CD4-positive, alpha-beta T cell (primary cell): ENCODE measurements at places on chromosomes 5 and 9.

- H3K27me3 ChIP-seq, result no peaks in the 10 kb centered on the region
- H3K4me1 ChIP-seq, result no peaks in the 10 kb centered on the region
- H3K4me3 ChIP-seq, result no peak overlapping the region
- DNase-seq, result no peak
- no peak overlapping the region for H3K27ac ChIP-seq
- H3K36me3 ChIP-seq, result no peaks in the 10 kb centered on the region
Measured at GRCh38 chr5:22896152-22896551, 43.0 kb upstream of the CDH12 start.

DNA sequence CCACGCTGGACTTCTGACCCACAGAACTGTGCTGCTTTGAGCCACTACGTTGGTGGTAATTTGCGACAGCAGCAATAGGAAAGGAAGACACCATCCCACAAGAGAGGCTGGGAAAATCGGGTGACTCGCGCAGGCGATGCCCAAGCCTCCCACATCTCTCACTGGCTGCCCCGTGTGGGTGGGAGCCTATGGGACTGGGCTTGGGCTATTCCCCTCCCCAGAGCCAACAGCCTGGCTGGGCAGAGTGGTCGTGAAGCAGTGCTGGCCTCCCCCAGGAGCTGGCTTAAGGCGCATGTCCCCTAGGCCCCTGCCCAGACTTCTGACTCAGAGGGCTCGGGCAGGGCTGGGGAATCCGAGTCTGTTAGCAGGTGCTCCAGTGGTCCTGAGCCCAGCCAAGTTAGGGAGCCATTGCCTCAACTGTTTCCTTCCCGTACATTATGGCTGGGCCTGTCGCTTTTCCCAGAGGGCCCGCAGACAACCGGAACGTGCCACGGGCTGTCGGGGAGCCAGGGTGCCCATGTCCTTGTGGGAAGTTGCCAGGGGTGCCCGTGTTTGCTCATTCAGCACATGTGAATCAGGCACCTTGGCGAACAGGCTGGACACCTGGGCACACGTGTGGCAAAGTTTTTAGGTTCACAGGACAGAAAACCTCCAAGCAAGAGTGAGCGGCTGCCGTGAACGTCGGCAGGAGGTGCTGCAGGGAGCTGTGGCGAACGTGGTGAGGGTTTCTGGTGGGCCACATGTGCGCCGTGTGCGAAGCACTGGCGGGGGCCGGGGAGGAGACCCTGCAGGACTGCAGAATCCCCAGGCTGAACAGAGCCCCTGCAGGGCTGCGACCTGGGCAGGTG is 7.0 kb upstream of the RASGEF1C start:
- no peaks in the 10 kb centered on the region for H3K36me3 ChIP-seq
- H3K27me3 ChIP-seq, result peaks cover 7% of the 10 kb centered on the region
- no peak for DNase-seq
- H3K4me1 ChIP-seq, result no peaks in the 10 kb centered on the region
- H3K4me3 ChIP-seq, result no peak overlapping the region
- no peak overlapping the region for H3K27ac ChIP-seq

- H3K4me3 ChIP-seq, result no peak overlapping the region
- no peak overlapping the region for H3K27ac ChIP-seq
- H3K4me1 ChIP-seq, result peaks cover 27% of the 10 kb centered on the region
- no peak for DNase-seq
Measured at GRCh38 chr5:43554497-43554896, 2.4 kb downstream of the PAIP1 start.

- no peaks in the 10 kb centered on the region for H3K27me3 ChIP-seq
- H3K27ac ChIP-seq, result no peak overlapping the region
- no peaks in the 10 kb centered on the region for H3K36me3 ChIP-seq
- H3K4me3 ChIP-seq, result no peak overlapping the region
Measured at GRCh38 chr5:58153255-58153654, 306.6 kb downstream of the PLK2 start.

- H3K27me3 ChIP-seq, result no peaks in the 10 kb centered on the region
- no peak overlapping the region for H3K4me3 ChIP-seq
- H3K27ac ChIP-seq, result no peak overlapping the region
- H3K4me1 ChIP-seq, result no peaks in the 10 kb centered on the region
- DNase-seq, result no peak
Measured at GRCh38 chr9:114823441-114823840, 17.6 kb upstream of the TNFSF15 start.

DNA sequence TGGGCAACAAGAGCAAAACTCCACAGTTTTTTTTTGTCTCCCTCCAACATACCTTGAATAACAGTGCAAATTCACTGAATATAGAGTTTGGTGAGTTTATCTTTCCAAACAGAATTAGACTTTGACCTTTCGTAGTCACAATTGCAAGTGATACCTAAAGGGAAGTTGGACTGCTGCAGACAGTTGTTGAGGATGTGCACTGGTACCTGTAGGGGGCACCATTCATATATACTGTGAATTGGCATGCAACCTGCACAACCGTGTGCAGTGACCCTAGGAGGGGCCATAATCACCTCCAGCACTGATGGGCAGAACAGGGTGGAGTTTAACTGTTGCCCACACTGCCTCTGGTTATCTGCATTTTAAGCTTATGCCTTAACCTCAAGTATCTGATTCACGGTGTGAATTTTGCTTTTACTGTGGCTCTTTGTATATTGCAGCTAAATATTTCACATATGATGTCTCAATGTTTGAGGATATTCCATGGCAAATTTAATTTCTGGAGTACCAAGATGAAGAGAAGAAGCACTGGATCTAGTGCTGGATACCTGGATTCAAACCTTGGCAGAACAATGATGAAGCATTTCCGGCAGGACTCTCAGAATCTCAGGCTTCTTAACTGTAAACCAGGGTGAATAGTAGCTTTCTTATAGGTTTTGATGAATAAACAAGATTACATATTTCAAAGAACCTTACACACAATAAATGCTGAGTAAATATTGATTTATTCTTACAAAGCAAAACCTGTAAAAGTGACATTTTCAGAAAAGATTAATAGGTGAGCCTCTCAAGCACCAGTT is 144.3 kb downstream of the ACTBL2 start:
- no peaks in the 10 kb centered on the region for H3K36me3 ChIP-seq
- H3K27ac ChIP-seq, result no peak overlapping the region
- no peak overlapping the region for H3K4me3 ChIP-seq
- no peaks in the 10 kb centered on the region for H3K4me1 ChIP-seq
- no peak for DNase-seq

DNA sequence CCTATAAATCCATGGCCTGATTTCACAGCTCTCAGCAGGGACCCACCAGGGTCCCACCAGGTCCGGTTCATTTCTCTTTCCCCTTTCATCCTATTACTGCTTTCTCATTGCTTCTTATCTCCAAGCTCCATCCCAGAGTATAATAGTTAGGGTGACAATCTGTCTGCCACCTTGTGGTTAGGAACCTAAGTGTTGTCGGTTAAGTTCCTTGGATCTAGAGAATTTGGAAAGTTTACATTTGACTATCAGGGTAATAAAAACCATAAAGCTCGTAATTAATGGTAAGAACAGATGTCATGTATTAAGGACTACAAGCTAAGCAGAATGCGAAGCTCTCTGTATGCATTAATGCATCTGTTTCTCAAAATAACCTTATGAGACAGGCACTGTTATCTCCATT is 259.1 kb downstream of the SH3GL2 start:
- no peaks in the 10 kb centered on the region for H3K36me3 ChIP-seq
- DNase-seq, result no peak
- no peaks in the 10 kb centered on the region for H3K4me1 ChIP-seq

DNA sequence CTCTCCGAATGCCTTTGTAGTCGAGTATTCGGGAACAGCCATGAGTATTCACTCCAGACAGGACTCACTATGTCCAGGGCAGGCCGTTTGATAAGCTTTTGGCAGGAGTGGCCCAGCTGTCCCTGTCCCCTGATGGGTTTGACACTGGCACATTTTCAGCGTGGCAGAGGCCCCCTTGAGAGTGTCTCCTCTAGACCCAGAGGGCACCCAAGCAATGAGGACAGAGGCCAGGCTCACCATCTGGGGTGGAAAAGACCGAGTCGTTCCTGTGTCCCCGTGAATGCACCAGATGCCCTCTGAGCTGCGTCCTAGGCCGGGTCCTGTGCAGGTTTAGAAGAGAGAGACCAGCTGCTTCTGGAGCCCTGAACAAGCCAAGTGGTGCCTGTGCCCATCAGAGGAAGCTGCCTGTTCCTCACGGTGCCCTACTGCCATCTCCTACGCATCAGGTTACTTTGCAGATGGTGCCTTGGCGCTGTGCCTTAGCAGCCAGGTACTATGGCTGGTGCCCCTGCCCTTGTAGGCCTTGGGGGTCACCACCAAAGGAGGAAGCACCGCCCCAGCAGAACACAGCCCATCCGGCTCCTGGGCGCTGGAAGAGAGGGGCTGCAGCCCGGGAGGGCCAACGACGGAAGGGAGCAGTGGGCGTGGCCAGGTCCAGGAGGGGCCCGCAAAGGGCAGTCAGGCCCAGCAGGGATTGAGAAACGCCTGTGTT is 42.4 kb downstream of the LRSAM1 start:
- peaks cover 2% of the 10 kb centered on the region for H3K4me1 ChIP-seq
- H3K27me3 ChIP-seq, result no peaks in the 10 kb centered on the region
- H3K4me3 ChIP-seq, result no peak overlapping the region
- no peak for DNase-seq

DNA sequence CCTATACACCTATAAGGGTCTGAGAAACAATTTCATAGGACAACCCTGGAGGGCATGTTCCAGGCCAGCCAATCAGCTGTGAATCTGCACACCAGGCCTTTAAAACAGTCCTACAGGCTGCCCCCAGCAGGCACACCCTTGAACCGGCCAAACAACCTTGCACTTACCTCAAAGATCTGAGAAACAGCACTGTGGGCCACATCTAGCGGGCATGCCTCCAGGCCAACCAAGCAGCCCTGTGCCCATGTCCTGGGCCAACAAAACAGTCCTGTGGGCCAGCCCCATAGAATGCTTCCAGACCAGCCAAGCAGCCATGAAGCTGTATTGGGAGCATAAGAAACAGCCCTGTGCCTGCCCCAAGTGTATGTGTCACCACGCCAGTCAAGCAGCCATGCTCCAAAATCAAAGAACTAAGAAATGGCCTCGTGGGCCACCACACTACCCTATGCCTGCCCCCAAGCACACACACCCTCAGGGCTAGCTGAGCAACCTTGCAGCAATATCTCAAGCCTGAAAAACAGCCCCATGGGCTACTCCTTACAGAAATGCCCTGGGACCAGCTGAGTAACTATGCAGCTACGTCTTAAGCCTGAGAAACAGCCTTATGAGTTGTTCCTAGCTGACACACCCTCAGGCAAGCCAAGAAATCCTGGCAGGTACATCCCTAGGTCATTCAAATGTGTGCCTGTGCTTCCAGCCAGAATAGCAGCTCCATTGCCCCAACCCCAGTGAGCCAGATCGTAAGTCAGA is 2243.8 kb upstream of the C9orf72 start:
- DNase-seq, result no peak
- H3K4me1 ChIP-seq, result no peaks in the 10 kb centered on the region
- H3K27me3 ChIP-seq, result no peaks in the 10 kb centered on the region
- H3K36me3 ChIP-seq, result no peaks in the 10 kb centered on the region
- no peak overlapping the region for H3K27ac ChIP-seq
- H3K4me3 ChIP-seq, result no peak overlapping the region

GRCh38 chr5:107744418-107745330 is 73.9 kb upstream of the EFNA5 start:
- peaks cover 2% of the 10 kb centered on the region for H3K27me3 ChIP-seq
- H3K4me3 ChIP-seq, result no peak overlapping the region
- no peaks in the 10 kb centered on the region for H3K4me1 ChIP-seq
- no peak overlapping the region for H3K27ac ChIP-seq
- no peaks in the 10 kb centered on the region for H3K36me3 ChIP-seq

DNA sequence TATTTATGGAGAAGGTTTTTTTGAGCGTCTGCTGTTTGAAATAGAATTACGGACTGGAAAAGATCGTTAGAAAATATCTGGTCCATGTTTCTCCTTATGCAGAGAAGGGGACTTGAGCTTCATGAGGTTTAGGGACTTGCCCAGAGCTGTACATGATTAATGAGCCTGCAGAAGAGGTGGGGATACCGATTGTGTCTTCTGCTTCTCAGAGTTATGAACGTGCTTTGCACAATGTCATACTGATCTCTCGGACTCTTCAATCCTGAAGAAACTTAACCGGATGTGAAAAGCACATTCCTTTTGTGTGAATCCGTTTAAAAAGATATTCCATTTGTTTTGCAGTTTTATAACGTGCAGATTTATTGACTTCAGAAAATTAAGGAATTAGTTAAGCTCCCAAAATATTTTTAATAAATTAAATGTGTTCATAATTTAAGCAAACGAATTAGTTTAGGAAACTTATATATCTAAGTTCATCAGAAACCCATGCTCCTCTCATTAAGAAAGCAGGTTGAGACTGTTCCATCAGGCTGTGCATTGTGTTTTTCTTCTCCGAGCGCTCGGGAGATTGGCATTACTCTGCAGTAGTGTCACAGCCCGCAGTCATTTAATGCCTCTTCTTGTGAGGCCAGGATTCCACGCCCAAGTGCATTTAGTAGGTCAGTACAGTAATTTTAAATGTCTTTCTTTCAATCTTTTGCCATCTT is 40.8 kb upstream of the MEF2C start:
- DNase-seq, result no peak
- no peaks in the 10 kb centered on the region for H3K36me3 ChIP-seq
- no peak overlapping the region for H3K4me3 ChIP-seq
- no peaks in the 10 kb centered on the region for H3K27me3 ChIP-seq
- H3K27ac ChIP-seq, result no peak overlapping the region

- peaks cover 3% of the 10 kb centered on the region for H3K36me3 ChIP-seq
- no peak overlapping the region for H3K4me3 ChIP-seq
- no peak overlapping the region for H3K27ac ChIP-seq
- H3K4me1 ChIP-seq, result peaks cover 37% of the 10 kb centered on the region
- H3K27me3 ChIP-seq, result no peaks in the 10 kb centered on the region
Measured at GRCh38 chr5:142106061-142106460, 2.5 kb upstream of the NDFIP1 start.

- no peaks in the 10 kb centered on the region for H3K27me3 ChIP-seq
- H3K4me1 ChIP-seq, result no peaks in the 10 kb centered on the region
- H3K36me3 ChIP-seq, result no peaks in the 10 kb centered on the region
- DNase-seq, result no peak
Measured at GRCh38 chr5:124683917-124684555, 62.4 kb downstream of the ZNF608 start.

GRCh38 chr9:26904070-26904469 is 11.5 kb upstream of the CAAP1 start:
- peaks cover 34% of the 10 kb centered on the region for H3K36me3 ChIP-seq
- H3K27ac ChIP-seq, result no peak overlapping the region
- no peak for DNase-seq
- H3K4me1 ChIP-seq, result no peaks in the 10 kb centered on the region
- no peaks in the 10 kb centered on the region for H3K27me3 ChIP-seq

DNA sequence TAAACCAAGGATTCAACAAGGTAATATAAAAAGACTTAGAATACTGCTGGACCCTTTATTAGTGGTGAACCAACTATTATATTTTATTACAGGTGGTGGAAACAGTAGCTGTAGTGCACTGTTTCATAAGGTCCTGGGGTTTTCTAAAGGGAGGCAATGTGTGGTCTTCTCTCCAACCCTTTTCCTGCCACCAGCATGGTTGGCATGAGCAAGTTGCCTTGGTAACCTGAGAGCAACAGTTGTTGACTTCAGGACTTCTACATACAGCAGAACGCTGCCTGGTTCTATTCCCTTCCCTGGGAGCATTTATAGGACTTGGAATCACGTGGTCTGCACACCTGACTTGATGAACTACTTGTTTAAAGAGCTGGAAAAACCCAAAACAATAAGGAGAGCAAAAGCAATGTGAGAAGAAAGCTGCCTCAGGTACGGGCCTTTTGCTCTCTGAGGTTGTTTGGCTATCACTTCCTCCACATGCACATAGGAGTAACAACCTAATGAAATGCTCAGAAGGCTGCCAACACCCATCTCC is 81.1 kb upstream of the RAI14 start:
- no peaks in the 10 kb centered on the region for H3K36me3 ChIP-seq
- no peaks in the 10 kb centered on the region for H3K27me3 ChIP-seq
- no peak overlapping the region for H3K27ac ChIP-seq
- H3K4me3 ChIP-seq, result no peak overlapping the region

- peaks cover 34% of the 10 kb centered on the region for H3K27me3 ChIP-seq
- DNase-seq, result no peak
- no peaks in the 10 kb centered on the region for H3K4me1 ChIP-seq
- H3K36me3 ChIP-seq, result no peaks in the 10 kb centered on the region
- H3K27ac ChIP-seq, result no peak overlapping the region
Measured at GRCh38 chr5:176803068-176803942, 7.1 kb upstream of the UNC5A start.
